ENCODE measurements at places on chromosomes 7 and 10.

GRCh38 chr7:28804990-28805389 is 153.1 kb downstream of the TRIL start:
- DNase-seq, result no peak

DNA sequence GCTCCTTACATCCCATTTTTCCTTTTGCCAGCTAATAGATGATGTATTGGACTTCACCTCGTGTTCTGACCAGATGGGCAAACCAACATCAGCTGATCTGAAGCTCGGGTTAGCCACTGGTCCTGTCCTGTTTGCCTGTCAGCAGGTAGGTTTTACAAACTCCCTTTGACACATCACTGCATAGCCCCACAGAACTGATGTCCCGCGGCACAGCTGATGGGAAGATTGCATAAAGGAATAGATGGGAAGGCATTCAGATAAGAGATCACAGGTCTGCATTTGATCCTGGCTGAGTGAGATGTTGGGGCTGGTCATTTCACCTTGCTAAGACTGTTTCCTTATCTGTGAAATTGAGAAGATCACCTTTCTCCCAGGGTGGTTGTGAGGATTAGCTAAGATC is 37.9 kb downstream of the PDSS1 start:
- no peak for DNase-seq

- DNase-seq, result no peak
These were observed 285.4 kb downstream of the SNX13 start for GRCh38 chr7:17654940-17655339.

GRCh38 chr7:92934096-92934495 is 97.7 kb upstream of the CDK6 start:
- no peak for DNase-seq

- DNase-seq, result no peak
These were observed 26.9 kb downstream of the DNAJB9 start for GRCh38 chr7:108596560-108596959.

GRCh38 chr7:92809760-92810573 is 26.4 kb downstream of the CDK6 start:
- no peak for DNase-seq

GRCh38 chr10:89861584-89862301 is 160.4 kb downstream of the KIF20B start:
- DNase-seq, result peak; percentile 26

DNA sequence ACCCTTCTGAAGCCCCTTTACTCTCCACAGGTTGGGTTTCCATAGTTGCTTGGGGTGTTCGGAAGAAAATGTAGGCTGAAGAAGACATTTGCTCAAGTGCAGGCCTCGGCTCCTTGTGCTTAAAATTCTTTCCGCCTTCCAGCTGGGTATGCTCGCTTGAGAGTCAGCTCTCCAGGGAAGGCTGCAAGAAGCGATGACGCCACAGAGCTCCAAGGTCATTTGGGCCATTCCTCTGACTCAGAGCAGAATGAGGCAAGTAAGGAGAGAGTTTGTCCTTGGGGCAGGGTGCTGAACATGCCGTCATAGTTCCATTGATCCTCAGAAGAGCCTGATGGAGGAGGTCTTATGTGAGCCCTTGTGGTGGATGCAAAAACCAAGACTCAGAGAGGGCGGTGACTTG is 27.4 kb upstream of the HSPA12A start:
- no peak for DNase-seq

DNA sequence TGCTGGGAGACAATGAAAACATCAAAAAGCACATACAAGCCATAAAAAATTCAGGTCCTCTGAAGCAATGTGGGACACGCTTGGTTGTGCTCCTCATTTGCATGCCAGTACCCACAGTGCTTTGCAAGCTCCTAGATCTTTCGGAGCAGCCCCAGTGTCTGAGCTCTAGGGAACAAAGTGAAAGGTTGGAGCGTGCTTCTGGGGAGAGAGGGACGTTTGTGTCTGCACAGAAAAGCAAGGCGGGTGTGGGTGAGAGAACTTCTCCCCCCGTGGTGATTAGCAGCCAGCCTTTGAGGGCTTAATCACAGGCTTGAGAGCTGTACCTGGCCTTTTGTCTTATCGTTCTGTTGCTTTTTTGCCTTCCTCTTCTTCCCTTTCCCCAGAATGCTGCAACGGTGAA is 76.7 kb upstream of the HABP2 start:
- no peak for DNase-seq

DNA sequence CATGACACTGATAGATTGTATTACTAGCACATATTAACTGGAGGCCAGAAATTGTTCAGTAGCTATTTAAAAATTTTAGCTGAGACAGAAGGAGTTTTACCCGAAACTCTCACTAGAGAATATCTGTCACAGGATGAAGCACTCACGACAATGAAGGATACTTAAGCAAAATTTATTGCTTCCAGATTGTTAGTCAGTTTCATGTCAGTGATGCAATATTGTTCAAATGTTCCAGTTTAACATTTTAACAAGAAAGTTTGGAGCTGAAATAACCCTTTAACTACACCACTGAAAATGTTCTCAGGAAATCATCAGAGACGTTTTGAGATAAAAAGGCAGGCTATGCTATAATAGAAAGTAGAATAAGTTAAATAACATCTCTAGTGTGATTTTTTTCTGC is 15.0 kb upstream of the CADPS2 start:
- DNase-seq, result no peak

- DNase-seq, result no peak
These were observed 70.6 kb downstream of the PFKFB3 start for GRCh38 chr10:6273351-6273750.
